CD4-positive, alpha-beta T cell treated with Interleukin-15 for 4 hours (primary cell): ENCODE measurements at places on chromosomes 5 and 9.

DNA sequence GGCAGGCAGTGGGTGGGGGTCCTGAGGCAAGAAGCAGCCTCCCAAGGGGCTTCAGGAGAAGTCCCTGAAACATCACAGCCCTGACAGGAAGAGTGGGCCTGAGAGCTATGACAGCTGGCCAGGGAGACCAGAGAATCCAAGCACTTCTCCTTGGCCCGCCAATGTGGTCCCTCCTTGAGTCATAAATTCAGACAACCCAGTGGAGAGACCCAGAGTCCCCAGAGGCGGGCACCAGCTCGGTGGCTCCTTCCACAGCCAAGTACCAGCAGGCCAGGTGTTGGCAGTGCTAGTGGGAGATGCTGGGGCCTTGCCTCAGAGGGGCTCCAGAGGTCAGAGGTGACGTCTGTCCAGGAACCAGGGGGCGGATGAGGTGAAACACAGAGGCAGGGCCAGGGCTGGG, 1.6 kb upstream of the DOK3 start:
- DNase-seq = no peak

- no peak for DNase-seq
Measured at GRCh38 chr9:122657527-122657926, at the start of gene OR1B1. Gene OR1B1, minus strand, starts transcription at chr9:122657627.

GRCh38 chr9:69325409-69326212, 596 bp downstream of the ENTREP1 start:
- DNase-seq = no peak

GRCh38 chr9:82130331-82131042, 141.9 kb downstream of the SPATA31D1 start:
- DNase-seq = no peak

GRCh38 chr5:160317434-160317833, 5.1 kb upstream of the CCNJL start:
- DNase-seq = no peak

- no peak for DNase-seq
Measured at GRCh38 chr9:123713282-123713681, 216.6 kb downstream of the DENND1A start.

- no peak for DNase-seq
Measured at GRCh38 chr5:113512341-113512740, 1.2 kb upstream of the YTHDC2 start.

- DNase-seq = no peak
Measured at GRCh38 chr9:114938687-114939575, 8.5 kb upstream of the TNFSF8 start.

DNA sequence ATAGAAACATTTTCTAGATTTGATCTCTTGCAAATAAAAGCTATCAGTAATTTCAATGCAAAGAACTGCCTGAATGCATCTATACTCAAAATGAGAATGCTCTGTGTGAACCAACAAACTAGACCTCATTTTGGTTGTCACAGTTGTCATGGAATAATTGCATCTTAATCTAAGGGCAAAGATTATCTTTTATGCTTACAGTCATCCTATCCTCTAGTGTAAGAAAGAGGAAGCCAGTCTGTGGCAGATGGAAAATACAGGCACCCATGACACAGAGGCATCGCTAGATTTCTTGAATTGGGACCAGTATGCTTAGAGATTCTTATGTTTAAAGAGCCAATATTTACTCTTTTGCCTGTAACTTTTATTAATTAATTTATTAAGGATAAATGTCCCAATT, 95.0 kb downstream of the MACIR start:
- no peak for DNase-seq

GRCh38 chr5:104817127-104817526, 1254.5 kb upstream of the NUDT12 start:
- no peak for DNase-seq

DNA sequence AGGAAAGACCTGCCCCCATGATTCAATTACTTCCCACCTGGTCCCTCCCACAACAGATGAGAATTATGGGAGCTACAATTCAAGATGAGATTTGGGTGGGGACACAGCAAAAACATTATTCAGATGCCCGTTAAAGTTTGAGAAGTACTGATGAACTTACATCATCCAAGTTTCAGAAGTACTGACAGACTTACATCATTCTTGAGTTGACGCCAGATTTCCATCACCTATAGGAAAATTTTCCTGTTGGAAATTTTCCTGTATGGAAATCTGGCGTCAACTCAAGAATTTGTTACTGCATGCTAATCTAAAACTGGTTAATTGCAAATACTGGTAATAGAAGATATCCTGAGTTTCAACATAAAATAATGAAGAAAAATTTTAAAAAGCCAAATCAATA, 975.9 kb downstream of the MAT2B start:
- DNase-seq = no peak
